ENCODE measurements at places on chromosomes 5 and 9.

GRCh38 chr5:83026930-83027687 lies 50.1 kb downstream of the TMEM167A start:
- DNase-seq = no peak

- DNase-seq = peak; percentile 31
Observed at GRCh38 chr9:34546834-34547827, 24.3 kb upstream of the ENHO start.

DNA sequence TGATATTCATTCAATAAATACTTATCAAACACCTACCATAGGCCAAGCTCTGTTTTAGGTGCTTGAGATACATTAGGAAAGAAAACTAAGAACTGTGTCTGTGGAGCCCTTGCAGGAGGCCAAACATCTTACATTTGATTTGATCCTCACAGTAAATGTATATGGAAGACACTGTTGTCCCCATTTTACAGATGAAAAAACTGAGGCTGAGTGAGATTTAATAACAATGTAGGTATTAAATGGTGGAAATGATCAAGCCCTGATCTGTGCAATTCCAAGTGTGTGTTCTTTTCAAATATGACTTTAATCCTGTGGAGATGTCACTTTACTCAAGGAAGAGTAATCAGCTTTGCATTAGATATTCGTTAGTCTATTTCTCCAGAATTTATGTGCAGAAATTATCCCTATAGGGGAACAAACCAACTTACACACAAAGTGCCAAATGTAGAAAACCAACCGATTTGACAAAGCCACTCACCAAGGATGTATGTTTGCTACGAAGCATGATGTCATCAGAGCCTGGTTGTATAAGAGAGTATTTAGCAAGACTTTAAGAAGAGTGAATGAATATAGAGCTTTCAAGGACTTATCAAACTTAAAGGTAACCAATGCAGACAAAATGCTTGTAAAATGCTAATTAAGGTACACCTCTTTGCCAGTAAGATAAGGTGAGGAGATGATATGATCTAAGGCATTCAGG lies 153.9 kb upstream of the NFIB start:
- DNase-seq = no peak

GRCh38 chr9:131630205-131630831 lies 85.0 kb downstream of the PRRT1B start:
- peak; percentile 24 for DNase-seq

GRCh38 chr5:91436241-91436640 lies 53.1 kb upstream of the ARRDC3 start:
- DNase-seq = no peak

- peak; percentile 66 for DNase-seq
Observed at GRCh38 chr9:75200892-75201470, 112.7 kb downstream of the OSTF1 start.

GRCh38 chr9:109230277-109230676 lies 63.2 kb upstream of the FRRS1L start:
- no peak for DNase-seq

GRCh38 chr5:157519579-157520253 lies 55.9 kb downstream of the ADAM19 start:
- DNase-seq = no peak

Measured in CD4-positive, alpha-beta T cell treated with Interleukin-2 at 100 ng/mL for 4 hours (primary cell).